RCC 7860 (cell line): ENCODE measurements at places on chromosomes 3 and 15.

- DNase-seq: peak; percentile 74
Measured at GRCh38 chr3:172040078-172040980, 951 bp downstream of the FNDC3B start.

DNA sequence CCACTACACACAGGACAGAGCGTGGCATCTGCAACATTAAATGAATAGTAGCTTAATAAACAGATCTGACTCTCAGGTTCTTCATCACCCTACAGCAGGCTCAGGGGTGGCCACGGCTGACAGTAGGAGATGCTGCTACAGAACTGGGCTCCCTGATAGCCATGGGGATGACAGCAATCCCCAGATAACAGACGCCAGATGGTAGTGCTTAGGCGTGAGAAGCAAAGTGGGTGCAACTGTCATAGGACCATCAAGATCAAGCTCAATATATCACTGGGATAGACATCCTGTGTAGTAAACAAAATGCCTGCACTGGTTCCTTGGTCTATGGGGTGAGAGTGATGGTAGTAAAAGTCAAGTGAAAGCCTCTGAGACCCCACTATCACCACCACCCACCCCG lies 2.6 kb upstream of the TPRA1 start:
- DNase-seq: no peak

- DNase-seq: no peak
Measured at GRCh38 chr3:52404391-52404790, 40.5 kb downstream of the SEMA3G start.

GRCh38 chr3:22858486-22858885 lies 344.6 kb upstream of the UBE2E2 start:
- DNase-seq: no peak

DNA sequence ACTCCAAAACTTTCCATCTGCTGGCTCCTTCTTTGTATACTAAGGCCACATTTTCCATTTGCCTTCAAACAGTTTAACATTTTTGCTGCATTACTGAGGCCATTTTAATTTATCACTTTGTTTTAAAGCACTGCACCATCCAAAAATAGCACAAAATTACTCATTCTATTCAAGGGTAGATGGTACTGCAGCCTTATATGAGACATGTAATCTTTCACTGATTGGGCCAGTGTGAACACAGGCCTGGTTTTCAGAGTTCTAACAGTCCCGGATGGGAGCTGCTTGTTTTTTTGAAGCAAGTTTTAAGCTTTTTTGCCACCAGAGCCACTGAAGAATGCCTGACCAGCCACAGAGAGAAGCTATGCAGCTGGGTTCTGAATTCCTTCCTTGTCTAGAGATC lies 172.3 kb upstream of the TSC22D2 start:
- peak; percentile 52 for DNase-seq

GRCh38 chr3:90092994-90093393 lies 985.6 kb downstream of the EPHA3 start:
- DNase-seq: no peak

DNA sequence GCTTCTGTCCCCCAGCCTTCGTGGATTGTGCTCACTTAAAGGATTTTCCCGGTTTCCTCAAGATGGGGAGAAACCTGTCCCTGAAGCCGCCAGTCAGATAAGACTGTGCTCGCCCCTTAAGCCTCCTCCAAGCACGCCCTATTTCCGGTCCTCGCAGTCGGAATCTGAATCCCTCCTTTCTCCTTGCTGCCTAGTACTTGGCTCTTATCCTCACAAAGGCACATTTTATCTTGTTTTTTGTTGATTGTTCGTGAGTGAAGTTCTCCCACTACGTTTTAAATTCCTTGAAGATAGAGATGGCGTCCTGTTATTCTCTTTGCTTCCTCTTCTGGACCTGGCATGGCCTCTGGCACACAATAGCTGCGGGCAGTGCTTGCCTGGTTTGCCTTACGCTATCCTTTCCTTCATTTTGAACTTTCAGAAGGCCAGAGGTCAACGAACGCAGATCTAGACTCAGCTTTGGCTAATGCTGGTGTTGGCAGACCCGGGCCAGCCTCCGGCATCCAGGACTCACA lies 1.7 kb downstream of the CLDN11 start:
- no peak for DNase-seq
